ENCODE measurements at places on chromosomes 6 and 20. TPM values are rescaled to one million over a fixed set of nuclear protein-coding genes. Genes with fewer than 3 reads are reported as not detected.

- no peak for DNase-seq
Measured at GRCh38 chr20:54100563-54100962, 30.2 kb upstream of the BCAS1 start.

DNA sequence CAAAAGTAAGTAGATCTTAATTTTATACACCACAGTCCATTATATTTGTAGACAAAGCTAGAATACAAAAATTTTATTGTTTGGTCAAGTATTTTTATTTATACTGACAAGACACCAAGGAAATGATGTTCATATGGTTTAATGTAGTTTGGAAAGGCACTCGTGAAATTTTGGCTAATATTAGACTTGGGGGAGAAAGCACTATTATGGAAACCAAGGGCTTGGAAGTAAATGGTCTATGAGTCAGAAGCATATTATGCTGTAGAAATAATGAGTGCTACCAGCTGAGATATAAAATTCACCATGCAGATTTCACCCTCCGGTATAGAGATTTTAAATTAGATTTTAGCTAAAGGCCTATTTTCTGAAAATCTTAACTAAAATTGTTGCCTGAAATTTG, 233.6 kb downstream of the KCNQ5 start:
- no peak for DNase-seq

The GINM1 gene
- total RNA-seq = 21.7 TPM

GRCh38 chr6:67615796-67616195, 1019.3 kb upstream of the ADGRB3 start:
- no peak for DNase-seq

GRCh38 chr6:131175564-131175963, 40.3 kb downstream of the AKAP7 start:
- DNase-seq = no peak

The SEMG1 gene
- total RNA-seq = not detected

GRCh38 chr6:127317388-127318128, 25.9 kb downstream of the ECHDC1 start:
- DNase-seq = no peak

- DNase-seq = no peak
Measured at GRCh38 chr6:35396991-35397390, 54.6 kb downstream of the PPARD start.

DNA sequence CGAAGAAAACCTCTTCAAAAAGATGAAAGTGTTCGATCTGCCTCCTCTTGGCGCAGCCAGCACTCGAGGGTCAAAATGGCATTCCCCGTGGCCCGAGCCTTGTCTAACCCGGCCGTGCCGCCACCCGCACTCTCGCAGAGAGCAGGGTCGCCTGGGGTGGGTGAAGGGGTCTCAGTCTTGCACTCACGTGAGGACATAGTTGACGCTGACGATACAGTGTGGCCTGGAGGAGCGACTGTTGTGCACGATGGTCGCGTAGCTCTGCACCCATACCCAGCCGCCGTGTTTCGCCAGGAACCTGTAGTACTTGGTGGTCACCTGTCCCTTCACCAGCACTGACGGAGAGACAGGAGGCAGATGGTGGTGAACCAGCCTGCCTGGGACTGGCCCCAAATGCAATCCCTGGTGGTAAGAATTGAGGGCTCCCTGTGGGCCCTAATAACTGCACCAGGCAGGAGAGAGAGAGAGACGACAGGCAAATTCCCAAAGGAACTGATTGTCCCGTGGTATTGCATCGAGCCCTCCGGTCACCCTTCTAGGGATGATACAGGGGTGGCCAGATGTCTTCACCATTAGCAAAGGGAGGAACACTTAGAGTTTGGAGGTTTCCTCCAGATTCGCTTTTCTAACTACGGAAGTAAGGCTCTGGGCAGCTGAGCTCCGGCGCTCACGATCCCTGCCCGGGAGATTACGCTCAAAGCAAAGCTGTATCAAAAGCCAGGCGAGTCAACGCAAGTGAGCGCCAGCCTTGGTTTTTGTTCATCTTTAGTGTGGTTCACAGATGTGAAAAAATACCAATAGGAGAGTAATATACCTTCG, 17.4 kb downstream of the SIM1 start:
- DNase-seq = no peak

DNA sequence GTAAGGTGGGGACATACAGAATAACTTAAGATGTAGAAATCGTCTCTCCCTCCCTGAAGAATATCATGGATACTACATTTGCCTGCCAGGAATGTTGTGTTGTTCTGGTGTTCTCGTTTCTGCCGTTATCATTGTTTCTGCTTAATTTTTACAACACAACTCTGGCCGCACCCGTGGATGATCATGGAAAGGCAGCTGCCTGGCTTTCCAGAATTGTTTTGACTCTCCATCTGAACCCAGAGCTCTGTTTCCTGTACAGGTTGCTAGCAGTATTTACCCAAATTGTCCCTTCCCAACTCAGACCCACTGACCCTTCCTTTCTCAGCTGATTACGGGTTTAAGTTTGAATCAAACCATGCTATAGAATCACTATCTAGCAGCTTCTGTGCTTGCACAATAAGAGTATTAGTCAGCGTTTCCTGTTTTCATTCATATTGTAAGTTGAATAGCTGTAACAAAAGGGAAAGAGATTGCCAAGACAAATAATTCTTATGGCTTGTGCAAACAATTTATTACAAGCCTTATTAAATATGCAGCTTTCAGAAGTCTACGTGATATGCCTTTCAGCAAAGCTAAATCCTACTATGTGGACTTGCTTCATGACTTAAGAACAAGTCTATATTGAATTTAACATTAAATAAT, 139.0 kb downstream of the MTHFD1L start:
- DNase-seq = no peak

The IMPG1 gene
- total RNA-seq = 0.23 TPM

DNA sequence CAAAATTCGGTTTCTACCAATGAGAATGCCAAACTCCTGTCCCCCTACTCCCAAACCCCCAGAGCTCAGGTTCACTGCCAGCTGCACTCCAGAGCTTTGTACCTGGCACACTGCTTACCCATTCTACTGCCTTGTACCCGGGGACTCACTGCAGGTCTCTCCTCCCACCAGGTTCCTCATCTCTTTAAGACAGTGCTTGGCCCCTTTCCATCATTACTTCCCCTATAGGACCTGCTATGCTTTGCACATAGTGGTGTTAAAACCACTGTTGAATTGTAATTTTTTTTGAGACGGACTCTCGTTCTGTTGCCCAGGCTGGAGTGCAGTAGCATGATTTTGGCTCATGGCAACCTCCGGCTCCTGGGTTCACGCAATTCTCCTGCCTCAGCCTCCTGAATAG, 25.9 kb downstream of the LYRM4 start:
- no peak for DNase-seq

GRCh38 chr6:168873278-168874190, 380.1 kb downstream of the THBS2 start:
- no peak for DNase-seq

DNA sequence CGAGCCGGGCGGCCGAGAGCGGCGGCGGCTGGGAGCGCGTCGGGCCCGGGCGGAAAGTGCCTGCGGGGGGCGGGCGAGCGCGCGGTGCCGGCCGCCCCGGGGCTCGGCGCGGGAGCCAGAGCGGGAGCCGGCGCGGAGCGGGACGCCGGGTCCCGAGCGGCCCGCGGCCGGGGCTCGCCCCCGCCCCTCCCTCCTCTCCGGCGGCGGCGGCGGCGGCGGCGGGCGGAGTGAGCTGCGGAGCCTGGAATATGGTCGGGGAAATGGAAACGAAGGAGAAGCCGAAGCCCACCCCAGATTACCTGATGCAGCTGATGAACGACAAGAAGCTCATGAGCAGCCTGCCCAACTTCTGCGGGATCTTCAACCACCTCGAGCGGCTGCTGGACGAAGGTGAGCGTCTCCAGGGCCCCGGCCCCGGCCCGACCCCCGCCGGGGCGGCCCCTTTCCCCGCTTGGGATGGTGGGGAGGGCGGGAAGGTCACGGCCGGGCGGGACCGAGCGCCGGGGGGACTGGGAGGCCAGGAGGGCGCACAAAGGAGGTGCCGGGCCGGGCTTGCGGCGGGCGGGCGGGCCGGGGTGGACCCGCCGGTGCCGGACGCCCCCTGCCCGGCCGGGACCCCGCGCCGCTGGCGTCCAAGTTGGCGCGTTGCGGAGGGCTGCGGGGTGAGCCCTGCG, 565 bp downstream of the QKI start:
- DNase-seq = peak; percentile 42

The SAMD3 gene
- total RNA-seq = 2.4 TPM

DNA sequence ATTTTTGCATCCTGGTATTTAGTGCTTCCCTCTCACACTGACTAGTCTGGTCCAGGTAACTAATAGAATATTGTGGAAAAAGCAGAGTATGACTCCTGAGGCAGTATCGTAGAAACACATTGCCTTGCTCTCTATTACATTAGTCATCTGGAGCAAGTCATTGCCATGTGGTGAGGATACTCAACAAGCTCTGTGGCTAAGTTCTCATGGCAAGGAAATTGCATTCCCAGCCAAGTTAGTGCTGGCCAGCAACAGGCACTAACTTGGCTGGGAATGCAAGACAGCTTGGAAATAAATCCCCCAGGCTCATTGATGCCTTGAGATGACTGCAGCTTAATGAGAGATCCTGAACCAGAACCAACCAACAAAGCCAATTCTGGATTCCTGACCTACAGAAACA, 39.7 kb upstream of the HTR1B start:
- no peak for DNase-seq

DNA sequence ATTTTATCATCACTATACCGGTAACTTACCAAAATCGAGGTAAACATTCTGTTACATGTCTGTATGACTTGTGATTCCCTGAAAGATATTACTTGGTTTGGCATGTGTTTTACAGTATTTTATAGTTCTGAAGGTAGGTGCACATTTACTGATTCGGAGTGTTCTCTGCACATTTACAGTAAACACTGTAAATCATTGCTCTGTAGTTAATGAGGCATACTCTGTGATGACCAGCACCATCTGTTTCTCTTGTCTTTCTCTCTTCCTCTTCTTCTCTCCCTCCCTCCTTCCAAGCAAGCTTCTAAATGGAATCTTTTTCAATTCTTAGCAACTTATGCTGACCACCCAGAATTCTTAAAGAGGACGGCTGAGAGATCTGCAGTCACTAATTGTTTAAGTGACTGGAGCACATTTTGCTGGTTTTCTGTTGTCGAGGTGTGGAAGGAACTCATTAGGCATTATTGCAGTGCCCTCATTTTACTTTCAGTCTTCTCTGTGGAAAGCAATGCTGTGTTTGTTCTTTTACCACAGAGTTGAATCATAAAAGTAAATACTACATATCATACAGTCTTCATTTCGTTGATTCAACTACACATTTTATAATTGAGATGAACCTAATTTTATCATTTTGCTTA, 126.5 kb downstream of the UTRN start:
- DNase-seq = no peak

The SULF2 gene
- total RNA-seq = 10.7 TPM

DNA sequence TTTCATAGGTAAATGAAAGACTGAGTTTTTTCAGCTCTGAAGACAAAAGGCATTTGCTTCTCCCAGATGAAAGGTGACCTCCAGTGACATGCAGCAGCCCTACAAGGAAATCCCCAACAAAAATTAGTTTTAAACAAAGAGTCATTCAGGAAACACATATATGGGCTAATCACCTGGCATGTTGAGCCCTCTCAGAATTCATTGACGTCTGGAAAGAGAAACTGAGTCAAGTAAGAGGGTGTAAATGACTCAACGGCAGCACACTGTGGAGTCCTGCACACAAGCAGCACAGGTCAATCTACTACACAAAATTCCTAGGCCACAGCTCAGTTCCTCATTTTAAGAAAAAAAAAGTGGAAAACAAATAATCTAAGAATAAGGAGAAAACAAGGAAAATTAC, 592.3 kb downstream of the EPHA7 start:
- no peak for DNase-seq

The NR2E1 gene
- total RNA-seq = not detected

DNA sequence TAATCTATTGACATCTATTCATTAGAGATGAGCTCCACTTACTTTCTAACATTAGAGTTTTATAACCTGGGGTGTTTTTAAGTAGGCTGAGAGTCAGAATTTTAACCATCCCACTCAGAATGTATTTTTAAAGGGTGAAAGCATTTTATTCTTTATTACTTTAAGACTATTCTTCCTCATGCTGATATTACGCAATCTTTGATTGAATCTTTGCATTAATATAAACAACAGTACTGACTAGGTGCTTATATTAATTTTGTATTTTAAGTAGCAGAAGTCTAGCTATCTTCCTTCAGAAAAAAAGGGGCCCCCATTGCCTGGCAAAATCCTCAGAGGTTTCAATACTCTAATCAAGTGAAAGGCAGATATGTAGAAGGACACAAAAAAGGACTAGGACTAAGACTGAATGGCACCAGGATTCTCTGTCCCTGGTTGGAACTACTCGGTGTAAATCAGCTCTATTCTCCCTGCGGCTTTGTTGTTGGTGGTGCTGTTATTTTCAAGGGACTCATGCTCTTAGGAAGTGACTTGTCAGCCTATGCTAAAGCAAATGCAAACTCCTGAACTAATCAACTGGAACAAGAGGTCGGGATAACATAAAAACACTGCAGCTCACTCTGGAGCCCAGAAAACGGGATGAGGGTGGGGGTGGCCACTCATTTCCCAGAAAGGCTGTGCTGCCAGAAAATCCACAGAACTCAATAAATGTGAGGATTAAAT, 1324.4 kb downstream of the GRIK2 start:
- no peak for DNase-seq

- no peak for DNase-seq
Measured at GRCh38 chr6:47000842-47001241, 41.3 kb downstream of the ADGRF1 start.

GRCh38 chr6:22631091-22631490, 61.7 kb downstream of the HDGFL1 start:
- no peak for DNase-seq

- no peak for DNase-seq
Measured at GRCh38 chr6:37799263-37799644, 20.3 kb upstream of the ZFAND3 start.

The DTNBP1 gene
- 7.5 TPM for total RNA-seq

GRCh38 chr6:49633541-49633940, 3.1 kb downstream of the RHAG start:
- DNase-seq = no peak

- DNase-seq = no peak
Measured at GRCh38 chr6:15427331-15428070, 181.6 kb downstream of the JARID2 start.

DNA sequence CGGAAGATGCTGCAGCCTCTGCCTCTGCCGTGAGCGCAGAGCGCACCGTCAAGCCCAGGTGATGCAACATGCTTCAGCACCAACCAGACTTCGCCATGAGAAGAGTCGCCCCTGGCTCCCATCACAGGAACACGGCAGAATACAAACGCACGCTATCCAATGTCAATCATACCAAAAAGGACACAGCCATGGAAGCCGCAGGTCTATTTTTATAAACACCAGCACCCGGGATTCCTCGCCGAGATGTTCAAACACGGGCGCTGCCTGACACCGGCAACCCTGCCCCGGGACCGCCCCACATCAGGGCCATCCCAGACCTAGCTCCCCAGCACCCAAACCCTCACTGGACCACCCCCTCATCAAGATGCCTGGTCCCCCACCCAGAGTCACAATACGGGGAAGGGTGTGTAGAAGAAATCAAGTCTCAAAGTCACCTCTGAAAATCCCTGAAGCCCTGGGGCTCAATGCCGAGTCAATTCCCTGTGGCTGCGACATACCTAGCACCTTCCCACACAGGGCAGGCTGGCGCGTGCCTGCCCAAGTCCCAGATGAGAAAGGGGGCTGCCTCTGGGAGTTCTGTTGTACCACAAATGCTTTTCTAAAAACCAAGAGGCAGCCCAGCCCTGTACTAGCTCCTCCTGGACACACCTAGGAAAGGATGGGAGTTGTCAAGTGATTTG, 17.9 kb downstream of the TAF4 start:
- no peak for DNase-seq

The RPP40 gene
- 1.6 TPM for total RNA-seq

The HIVEP2 gene
- total RNA-seq = 14.0 TPM

Measured in pancreas (tissue), 10 donors.